ENCODE measurements at places on chromosomes 2 and 18. TPM values are rescaled to one million over a fixed set of nuclear protein-coding genes. Genes with fewer than 3 reads are reported as not detected.

MDH1B gene
- 0.12 TPM for total RNA-seq

COMMD1 gene
- total RNA-seq = 27.6 TPM

ADGRF3 gene
- total RNA-seq = 3.4 TPM

TRMT61B gene
- 20.1 TPM for total RNA-seq

DNA sequence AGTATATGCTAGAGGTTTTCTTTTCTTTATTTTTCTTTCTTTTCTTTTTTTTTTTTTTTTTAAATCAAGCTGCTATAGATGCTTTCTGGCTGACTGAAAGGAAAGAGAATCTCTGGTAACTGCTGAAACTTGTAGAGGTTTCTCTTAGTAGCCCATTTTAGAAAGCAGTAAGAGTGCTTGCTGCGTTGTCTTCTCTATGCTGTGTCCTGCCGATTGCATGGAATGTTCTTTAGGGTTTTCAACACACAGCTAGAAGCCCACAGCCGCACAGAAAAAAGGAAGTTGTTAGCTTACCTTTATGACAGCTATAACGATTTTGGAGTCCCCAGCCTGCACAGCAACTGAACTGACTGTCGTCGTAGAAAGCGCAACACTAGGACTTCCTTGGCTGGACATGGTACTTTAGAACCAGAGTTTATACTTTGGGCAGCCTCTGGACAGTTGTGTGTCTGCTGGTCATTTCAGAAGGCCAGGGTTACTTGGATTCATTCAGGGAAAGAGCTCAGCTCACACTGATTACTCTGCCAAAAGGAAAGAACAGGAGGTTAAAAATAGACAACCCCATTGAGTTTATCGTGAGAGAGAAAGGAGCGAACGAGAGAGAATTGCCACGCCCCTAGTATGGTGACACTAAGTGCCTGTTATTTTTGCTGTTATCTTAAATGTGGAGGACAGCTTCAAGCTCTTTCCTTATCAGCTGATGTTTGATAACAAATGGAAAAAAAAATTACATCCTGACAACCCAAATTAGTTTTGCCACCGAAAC lies at the start of gene CCDC141:
CCDC141 (minus strand) TSS at position 592 of the 766 bp plus-strand sequence; CDS start at position 396, 196 bp downstream.
- DNase-seq = peak; percentile 76

Data from activated CD4-positive, alpha-beta T cell treated with anti-CD3 and anti-CD28 coated beads, Interleukin-2, amount 10 ng/mL, durations not matched to agents 24 days and 14 days (primary cell).